ENCODE measurements at places on chromosomes 12 and 14. TPM values are rescaled to one million over a fixed set of nuclear protein-coding genes. Genes with fewer than 3 reads are reported as not detected.

- DNase-seq, result no peak
These were observed 21.8 kb downstream of the SENP1 start for GRCh38 chr12:48084066-48084465.

DNA sequence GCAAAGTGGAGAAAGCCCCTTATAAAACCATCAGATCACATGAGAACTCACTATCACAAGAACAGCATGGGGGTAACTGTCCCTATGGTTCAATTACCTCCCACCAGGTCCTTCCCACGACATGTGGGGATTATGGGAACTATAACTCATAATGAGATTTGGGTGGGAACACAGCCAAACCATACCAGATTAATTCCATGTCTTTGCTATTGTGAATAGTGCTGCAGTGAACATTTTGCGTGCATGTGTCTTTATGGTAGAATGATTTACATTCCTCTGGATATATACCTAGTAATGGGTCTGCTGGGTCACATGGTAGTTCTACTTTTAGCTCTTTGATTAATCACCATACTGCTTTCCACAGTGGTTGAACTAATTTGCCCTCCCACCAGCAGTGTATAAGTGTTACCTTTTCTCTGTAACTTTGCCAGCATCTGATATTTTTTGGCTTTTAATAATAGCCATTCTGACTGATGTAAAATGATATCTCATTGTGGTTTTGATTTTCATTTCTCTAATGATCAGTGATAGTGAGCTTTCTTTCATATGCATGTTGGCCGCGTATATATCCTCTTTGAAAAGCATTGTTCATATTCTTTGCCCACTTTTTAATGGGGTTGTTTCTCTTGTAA, 29.7 kb upstream of the SAV1 start:
- no peak for DNase-seq

GRCh38 chr14:100012478-100013327, 52.5 kb upstream of the EVL start:
- DNase-seq, result no peak

DNA sequence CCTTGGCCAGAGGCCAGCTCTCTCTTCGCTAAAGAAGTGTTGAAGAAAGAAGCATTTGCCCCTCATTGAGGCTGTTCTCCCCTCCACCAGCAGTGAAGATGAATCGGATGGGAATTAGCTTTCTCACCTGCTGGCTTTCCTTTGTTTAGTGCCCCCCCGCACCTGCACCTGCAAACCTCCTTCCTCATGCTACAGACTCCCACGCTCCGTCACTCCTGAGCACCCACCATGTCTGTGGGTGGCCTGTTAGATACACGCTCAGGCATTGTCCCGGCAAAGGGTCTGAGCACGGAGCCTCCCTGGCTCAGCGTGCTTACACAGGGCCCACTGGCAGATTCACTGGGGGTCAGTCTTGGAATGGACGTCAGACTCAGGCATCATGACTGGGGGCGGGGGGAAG, 121.6 kb downstream of the GLT1D1 start:
- no peak for DNase-seq

Gene RTL1
- not detected for total RNA-seq

GRCh38 chr12:74490390-74491064, 47.1 kb upstream of the ATXN7L3B start:
- DNase-seq, result no peak

DNA sequence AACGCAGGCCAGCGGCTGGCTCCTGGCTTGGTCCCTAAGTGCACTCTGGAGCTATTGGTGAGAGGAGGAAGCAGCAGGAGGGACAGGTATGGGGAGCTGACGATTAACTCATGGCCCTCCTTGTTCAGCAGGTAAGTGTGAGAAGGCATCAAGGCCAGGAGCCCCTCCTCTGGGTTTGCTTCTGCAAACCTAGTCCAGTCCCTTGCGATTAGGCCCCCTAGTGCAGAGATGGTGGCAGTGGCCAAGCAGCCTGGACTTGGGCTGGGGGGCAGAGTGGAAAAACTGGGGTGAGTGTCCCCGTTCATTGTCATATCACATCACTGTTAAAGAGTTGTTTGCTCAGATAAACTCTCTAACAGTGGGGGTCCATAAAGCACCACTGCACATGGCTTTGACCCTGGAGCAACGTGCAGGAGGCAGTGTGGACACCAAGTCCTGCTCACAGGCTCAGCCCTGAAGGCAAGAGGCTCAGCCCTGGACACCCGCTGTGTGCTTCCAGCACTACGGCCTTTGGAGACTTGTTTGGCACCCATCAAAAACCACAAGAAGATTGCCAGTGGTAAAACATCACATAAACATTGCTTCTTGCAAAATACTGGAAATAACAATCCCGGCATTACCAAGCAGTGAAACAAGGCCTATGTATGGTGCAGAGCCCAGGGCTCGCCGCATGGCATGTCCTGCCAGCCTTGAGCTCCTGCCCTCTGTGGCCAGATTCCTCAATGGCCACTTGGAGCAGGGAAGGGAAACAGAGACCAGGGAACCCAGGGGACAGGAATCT, 184.3 kb upstream of the RTL1 start:
- no peak for DNase-seq

DNA sequence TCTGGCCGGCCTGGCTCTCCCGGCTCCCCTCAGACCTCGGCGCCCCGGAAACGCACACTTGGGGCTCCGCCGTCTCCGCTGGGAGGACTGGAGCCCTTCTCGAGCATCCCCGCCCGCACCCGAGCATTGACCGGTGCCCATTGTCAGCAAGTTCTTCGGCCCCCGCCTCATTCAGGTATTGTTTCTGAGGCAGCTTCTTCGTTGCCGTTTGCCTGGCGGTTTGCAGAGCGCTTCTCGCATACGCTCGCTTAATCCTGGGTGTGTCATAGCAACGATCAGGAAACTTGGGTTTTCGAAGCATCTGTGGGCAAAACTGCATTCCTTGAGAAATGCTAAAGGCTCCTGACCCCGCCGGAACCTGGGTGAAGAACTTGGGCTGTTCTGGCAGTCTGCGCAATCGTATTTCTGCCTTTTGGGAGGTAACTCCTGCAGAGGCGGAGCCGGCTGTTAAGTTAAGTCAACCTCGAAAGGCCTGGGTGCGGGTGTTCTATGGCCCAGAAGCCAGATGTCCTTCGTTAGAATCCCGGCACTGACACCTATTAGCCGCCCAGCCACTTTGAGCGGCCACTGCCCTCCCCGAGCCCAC, 518 bp downstream of the GSKIP start:
- peak; percentile 54 for DNase-seq

- DNase-seq, result peak; percentile 4
These were observed 241.8 kb upstream of the ATP2B1 start for GRCh38 chr12:89950421-89950820.

DNA sequence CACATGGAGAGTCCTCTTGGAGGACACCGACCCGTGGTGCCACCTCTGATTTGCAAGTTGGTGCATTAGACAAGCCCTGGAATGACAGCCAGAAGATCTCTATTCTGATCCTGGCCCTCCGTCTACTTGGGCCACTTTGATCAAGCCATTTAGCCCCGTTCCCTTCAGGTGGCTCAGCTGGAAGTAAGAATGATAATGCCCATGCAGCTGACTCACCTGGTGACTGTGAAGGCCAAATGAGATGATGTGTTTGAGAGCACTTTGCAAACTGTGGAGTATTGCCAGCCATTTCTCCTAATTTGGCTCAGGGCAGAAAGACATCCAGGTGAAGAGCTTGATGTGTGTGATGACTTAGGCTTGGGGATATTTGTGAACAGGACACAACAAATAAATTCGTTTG, 165.9 kb downstream of the ETV6 start:
- DNase-seq, result no peak

Gene PMEL
- total RNA-seq, result 0.65 TPM

- no peak for DNase-seq
These were observed 127.7 kb upstream of the SLCO1C1 start for GRCh38 chr12:20567413-20567812.

Gene AQP6
- not detected for total RNA-seq

DNA sequence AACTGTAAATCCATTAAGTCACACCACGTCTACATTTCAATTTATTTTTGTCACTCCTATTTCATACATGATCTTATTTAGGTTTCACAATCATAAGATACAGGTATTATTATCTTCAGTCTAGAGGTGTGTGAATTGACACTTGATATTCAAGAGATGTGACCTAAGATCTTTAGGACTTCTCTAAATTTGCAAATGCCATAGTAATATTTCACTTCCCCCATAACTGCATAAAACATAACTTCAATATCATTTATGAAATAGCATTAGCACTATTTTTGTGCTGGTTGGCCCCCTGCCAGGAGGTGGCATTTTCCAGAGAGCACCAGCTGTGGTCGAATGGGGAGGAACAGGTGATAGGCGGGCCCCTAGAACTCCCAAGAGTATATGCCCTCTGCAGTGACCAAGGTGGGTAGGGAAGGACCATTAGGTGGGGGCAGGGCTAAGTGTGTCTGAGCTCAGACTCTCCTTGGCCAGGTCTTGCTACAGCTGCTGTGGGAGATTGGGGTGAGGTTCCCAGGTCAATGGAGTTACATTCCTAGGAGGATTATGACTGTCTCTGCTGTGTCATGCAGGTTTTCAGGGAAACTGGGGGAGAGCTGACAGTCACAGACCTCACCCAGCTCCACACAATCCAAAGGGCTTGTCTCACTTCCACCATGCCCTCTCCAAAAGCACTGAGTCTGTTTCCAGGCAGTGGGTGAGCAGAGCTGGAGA, 49.2 kb upstream of the ERGIC2 start:
- no peak for DNase-seq

DNA sequence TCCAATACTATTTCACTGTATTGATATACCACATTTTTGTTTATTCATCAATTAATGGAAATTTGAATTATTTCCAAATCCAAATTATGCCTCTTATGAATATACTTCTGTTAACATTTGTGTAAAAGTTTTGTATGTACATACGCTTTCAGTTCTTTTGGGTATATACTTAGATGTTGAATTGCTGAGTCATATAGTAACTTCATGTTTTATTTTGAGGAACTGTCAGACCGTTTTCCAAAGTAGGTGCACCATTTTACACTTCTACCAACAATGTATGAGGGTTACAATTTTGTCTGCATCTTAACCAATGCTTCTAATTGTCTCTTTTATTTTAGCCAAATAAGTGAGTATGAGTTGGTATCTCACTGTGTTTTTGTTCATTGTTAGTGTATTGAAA, 10.2 kb upstream of the CCER1 start:
- DNase-seq, result no peak

DNA sequence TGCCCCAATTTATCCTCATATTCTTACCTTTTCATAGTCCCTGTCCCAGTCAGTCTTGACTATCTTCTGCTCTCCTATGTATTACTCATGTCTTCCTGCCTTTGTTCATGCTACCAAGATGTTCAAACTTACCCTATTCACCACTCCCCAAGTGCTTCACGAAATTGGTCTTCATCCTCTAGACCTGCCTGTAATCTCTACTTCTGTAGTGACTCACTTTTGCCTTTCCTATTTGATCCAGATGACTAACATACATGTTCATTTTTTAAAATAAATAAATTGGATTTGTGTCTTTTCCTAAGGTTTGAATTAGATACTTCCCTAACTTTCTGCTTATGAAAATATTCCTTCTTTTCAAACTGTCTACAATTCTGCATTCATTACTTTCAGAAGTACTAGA, 107.7 kb upstream of the PPM1H start:
- DNase-seq, result no peak

Gene TESPA1
- 112 TPM for total RNA-seq

Gene BHLHE41
- total RNA-seq, result not detected

Gene TAS2R31
- total RNA-seq, result 1.5 TPM

DNA sequence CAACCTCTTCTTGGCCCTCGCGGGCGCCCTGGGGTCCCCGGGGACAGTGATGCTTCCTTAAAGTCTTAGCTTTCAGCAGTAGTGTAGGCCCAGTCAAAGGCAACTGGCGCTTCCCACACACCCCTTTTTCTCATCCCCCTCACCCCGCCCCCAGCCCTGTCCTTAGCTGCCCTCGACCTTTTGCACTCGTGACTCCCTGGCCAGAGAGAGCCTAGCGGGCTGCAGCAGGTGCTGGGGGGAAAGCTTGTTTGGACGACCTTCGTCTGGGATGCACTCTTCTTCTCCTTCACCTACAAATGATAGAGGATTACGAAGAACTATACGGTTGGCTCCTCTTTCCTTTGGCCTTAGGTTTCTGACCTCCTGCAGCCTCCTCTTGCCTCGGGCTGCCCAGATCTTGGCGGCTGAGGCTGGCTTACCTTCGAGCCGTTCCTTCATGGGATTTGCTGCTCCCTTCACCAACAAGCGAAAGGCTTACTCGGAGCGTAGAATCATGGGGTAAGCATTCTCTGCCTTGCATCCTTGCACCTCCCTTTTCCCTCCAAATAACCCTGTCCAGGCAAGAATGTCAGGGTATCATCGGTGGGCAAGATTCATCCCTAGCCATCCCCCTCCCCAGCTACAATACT, 815 bp downstream of the COQ10A start:
- peak; percentile 23 for DNase-seq

- DNase-seq, result peak; percentile 51
These were observed 45.1 kb upstream of the PNMA1 start for GRCh38 chr14:73759183-73759713.

Gene PCED1B
- total RNA-seq, result 117 TPM

Gene LGR5
- total RNA-seq, result not detected

- no peak for DNase-seq
These were observed 397.1 kb downstream of the EGLN3 start for GRCh38 chr14:33553706-33554278.

Gene RNASE7
- total RNA-seq, result not detected

GRCh38 chr12:54026640-54027441, 1.4 kb upstream of the HOXC6 start:
- no peak for DNase-seq

GRCh38 chr14:70987041-70987440, 79.8 kb downstream of the PCNX1 start:
- no peak for DNase-seq

- peak; percentile 12 for DNase-seq
These were observed 27.8 kb downstream of the PELI2 start for GRCh38 chr14:56145965-56146364.

GRCh38 chr12:120006258-120006975, 17.4 kb downstream of the BICDL1 start:
- peak; percentile 65 for DNase-seq

GRCh38 chr12:113057565-113058485, 1.3 kb downstream of the DTX1 start:
- no peak for DNase-seq

DNA sequence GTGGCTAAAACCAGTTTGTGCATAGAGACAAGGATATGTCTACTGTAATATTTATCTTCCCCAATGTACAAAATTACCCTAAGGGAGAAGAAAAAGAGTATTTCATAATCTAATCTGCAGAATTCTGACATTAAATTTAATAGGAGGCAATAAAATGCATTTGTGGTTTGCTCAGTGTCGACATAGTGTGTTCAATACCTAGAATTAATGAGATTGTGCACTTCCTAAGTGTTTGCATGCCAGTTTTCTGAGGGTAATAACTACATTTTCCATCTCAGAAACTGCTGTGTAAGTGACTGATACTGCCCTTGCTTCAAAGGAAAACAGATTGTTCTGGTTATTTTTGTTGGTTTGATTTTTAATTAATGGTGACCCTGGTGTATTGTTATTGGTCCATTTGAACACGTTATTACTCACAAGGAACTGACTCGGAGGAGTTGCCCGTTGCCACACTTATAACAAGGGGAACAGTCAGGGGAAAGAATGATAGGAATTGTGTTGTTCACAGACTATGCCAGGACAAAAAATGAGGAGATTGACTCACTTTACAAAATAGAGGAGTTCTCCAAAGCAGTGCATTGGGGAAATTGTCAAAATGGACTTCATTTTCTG, 960.3 kb upstream of the TMEM132C start:
- DNase-seq, result no peak

Gene OAS1
- 26.8 TPM for total RNA-seq

- DNase-seq, result no peak
These were observed 131.8 kb upstream of the MAP1LC3B2 start for GRCh38 chr12:116427200-116427930.

Gene GPR132
- 15.1 TPM for total RNA-seq

All from activated CD8-positive, alpha-beta T cell treated with anti-CD3 and anti-CD28 coated beads for 36 hours (primary cell).